ENCODE measurements at places on chromosomes 4 and X.

DNA sequence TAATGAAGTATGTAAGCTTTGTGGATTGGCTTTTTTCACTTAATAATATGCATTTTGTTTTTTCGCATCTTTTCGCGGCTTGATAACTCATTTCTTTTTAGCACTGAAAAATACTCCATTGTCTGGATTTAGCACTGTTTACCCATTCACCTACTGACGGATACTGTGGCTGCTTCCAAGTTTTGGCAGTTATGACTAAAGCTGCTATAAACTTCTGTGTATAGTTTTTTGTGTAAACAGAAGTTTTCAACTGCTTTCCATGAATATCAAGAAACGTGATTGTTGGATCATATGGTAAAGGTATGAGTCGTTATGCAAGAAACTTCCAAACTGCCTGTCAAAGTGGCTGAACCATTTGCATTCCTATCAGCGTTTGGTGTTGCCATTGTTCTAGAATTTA is 87.6 kb downstream of the BMP3 start:
- DNase-seq = no peak

GRCh38 chr4:163566257-163566796 is 71.8 kb downstream of the TMA16 start:
- no peak for DNase-seq

- DNase-seq = no peak
Measured at GRCh38 chr4:79609817-79610216, 201.8 kb upstream of the GK2 start.

GRCh38 chr4:106364282-106364681 is 4.3 kb downstream of the GIMD1 start:
- DNase-seq = no peak

DNA sequence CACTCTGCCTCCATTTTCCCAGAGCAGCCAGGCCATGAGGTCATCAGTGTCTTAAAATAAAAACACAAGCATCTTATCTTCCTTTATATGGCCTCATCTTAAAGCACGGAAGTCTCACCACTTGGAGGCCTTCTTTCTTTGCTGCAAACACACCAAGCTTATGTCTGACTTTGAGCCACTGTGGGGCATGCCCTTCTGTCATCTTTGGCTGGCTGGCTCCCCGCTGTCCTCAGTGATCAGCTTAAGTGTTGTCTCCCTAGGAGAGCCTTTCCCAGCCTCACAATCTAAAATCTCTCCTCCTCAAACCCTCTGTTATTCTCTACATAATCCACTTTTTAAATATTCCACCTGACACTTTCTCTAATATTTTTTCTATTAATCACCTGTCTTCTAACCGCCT is 191.6 kb upstream of the TTC29 start:
- no peak for DNase-seq

- DNase-seq = no peak
Measured at GRCh38 chrX:23633834-23634580, 33.3 kb upstream of the PRDX4 start.
